ENCODE measurements at places on chromosomes 3 and 15.
A peak's percentile ranks its signal among the peaks of the same experiment; 100 is the strongest.

- DNase-seq, result no peak
Observed at GRCh38 chr3:159346271-159346903, 544.5 kb downstream of the MFSD1 start.

- DNase-seq, result no peak
Observed at GRCh38 chr15:66287461-66288057, 5.8 kb upstream of the DIS3L start.

- DNase-seq, result peak; percentile 12
Observed at GRCh38 chr15:64024172-64025050, 21.9 kb downstream of the DAPK2 start.

- DNase-seq, result peak; percentile 43
Observed at GRCh38 chr3:147299656-147300055, 106.7 kb downstream of the ZIC4 start.

GRCh38 chr3:58858126-58858525, 191.6 kb upstream of the FAM3D start:
- no peak for DNase-seq
